ENCODE measurements at places on chromosomes 13 and 19.

DNA sequence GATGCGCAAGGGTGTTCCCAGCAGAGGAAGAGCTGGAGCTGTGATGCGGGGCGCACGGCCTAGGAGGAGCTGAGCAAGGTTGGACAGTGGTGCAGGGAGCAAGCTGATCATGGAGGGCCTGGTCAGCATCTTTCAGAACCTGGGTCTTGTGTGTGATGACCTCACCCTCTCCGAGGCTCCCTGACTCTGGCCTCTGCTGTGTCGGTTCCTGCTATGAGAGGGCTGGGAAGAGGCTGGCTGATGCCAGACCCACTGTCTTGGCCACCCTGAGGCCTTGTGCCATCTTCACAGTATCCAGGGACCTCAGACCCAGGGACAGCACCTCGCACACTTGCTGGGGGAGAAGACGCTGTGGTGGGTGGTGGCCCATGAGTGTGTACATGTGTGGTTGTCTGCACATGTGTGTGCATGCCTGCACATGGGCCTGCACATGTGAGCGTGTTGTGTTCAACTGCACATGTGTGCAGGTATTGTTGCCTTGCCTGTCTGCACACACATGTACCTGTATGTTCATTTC lies 16.5 kb upstream of the C13orf46 start:
- no peak for DNase-seq

DNA sequence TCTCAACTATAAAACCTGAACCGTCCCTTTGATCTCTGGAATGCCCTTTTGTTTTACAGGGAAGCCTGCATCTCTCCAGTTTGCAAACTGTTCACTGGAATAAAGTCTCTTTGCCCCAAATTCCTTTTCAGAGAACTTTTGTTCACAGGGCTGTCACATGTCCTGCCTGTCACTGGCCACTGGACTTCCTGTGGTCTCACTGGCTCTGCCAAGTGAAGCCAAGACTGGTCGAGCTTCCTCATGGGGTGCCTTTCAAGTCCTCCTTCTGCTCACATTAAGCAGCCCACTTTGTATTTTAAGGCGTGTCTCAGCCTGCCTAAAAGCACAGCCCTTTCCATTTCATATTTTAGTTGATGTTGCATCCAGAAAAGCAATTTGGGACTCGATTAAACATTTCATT lies 215.7 kb downstream of the KATNAL1 start:
- DNase-seq: no peak

GRCh38 chr13:23980160-23980551 lies 82.9 kb upstream of the C1QTNF9B start:
- peak; percentile 82 for DNase-seq

DNA sequence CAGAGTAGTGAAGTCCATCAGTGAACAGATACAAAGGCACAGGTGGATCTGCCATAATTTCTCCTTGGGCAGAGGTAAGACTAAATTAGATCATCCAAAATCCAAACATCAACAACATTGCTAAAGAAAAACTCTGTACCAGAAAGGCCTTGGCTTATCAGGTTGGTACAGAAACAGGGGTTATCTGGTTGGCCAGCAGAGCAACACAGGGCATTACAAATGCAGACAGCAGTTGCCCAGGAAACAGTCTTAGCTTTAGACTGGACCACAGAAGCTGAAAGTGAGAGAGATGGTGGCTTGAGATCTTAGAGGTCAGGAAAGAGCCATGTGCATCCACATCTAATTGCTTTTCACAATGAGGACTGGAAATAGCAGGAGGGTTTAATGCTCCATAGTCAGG lies 26.6 kb upstream of the DGKH start:
- DNase-seq: no peak

GRCh38 chr19:46283771-46284170 lies 13.1 kb upstream of the HIF3A start:
- no peak for DNase-seq

GRCh38 chr13:29165216-29165615 lies 345.1 kb downstream of the MTUS2 start:
- no peak for DNase-seq

GRCh38 chr19:46447824-46448223 lies 19.1 kb upstream of the PNMA8C start:
- DNase-seq: no peak

- peak; percentile 25 for DNase-seq
These were observed 3.4 kb downstream of the BBC3 start for GRCh38 chr19:47227352-47228167.

- no peak for DNase-seq
These were observed 8.1 kb downstream of the ANO8 start for GRCh38 chr19:17326595-17326966.

- no peak for DNase-seq
These were observed 1150.2 kb upstream of the PCDH9 start for GRCh38 chr13:68380041-68380973.

DNA sequence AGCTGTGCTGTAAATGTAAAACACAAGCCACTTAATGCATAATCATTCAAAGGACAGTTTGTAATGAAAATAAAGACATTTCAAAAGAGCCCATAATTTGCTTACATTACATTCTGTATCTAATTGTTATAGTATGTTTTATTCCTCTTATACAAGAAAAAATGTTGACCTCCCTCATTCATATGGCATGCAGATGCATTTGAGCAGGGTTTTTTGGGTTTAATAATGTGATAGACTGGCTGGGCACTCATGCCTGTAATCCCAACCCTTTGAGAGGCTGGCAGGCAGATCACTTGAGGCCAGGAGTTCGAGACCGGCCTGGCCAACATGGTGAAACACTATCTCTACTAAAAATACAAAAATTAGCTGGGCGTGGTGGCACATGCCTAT lies 11.6 kb upstream of the ARL11 start:
- DNase-seq: no peak

DNA sequence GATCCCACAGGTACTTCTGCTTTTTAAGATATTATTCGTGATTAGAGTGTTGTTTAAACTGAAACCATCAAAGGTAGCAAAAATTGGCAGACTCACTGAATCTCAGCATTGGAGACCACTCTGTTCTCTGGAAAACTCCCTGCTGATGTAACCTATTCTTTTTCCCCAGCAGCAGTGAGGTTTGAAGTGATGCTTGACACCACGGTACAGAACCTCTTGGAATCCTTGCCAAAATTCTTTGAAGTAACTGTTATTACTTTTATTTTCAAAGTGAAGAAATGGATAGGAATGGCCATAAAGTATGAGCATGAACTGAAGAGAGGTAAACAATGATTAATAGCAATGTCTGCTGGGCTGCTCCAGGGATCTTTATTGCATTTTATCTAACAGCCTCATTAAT lies 66.4 kb upstream of the KL start:
- DNase-seq: no peak

DNA sequence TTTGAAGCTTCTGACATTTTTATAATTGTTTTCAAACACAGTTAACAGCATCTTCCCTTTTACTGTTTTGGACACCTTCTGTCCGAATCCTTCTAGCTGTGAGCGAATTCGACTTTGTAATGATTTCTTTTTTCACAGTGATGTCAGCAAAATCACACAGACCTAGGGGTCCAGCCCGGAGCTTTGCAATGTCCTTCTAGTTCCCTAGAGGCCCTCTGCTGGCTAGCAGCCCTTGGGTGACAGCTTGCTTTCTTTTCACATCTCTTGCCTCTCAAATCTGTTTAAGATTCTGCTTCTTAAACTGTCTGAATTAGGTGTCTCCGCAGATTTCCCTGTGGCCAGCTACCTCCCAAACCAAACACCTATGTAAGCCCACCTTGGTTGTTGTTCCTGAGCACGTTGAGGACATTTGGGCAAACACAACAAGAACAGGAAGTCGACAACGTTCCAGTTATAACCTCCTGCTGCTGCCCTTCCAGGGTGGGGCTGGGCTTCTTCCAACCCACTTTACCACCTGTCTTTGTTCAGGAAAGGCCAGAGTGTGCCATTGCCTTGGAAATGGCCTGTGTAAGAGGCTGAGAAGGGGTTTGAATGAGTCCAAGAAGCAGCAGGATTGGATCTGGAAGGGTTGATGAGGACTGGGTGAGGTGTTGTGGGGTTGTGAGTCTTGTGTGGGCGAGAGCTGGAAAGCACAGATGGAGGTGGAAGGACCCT lies 123.1 kb downstream of the ATP8A2 start:
- no peak for DNase-seq

DNA sequence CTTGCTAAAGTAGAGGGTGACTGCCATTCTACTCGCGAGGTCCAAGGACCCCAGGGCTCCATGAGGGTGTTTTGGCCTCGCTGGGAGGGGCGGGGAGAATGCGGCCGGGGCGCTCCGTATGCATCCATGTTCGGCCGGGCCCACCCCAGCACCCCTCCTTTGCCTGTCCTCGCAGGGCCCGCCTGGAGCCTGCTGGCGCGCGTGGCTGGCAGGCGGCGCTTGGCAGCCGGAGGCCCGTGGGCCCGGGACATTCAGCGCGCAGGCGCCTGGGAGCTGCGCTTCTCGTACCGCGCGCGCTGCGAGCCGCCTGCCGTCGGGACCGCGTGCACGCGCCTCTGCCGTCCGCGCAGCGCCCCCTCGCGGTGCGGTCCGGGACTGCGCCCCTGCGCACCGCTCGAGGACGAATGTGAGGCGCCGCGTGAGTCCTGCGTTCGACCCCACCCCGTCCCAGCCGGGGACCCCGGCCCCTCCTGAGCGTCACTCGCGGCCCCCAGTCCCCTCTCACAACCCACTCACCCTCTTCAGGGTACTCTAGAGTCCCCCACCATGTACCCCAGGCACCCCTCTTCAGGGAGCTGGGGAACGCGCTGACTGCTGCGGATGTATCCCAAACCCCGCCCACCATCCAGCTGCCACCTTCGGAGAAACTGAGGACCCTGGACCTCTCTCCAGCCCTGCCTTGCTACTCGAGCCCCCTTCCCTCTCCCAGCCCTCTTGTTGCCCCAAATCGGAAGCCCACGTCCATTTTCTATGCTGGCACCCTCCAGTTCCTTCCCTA lies 4.1 kb downstream of the DLL3 start:
- peak; percentile 58 for DNase-seq
